Fibroblast of the aortic adventitia (primary cell): ENCODE measurements at places on chromosomes 3 and 15.

DNA sequence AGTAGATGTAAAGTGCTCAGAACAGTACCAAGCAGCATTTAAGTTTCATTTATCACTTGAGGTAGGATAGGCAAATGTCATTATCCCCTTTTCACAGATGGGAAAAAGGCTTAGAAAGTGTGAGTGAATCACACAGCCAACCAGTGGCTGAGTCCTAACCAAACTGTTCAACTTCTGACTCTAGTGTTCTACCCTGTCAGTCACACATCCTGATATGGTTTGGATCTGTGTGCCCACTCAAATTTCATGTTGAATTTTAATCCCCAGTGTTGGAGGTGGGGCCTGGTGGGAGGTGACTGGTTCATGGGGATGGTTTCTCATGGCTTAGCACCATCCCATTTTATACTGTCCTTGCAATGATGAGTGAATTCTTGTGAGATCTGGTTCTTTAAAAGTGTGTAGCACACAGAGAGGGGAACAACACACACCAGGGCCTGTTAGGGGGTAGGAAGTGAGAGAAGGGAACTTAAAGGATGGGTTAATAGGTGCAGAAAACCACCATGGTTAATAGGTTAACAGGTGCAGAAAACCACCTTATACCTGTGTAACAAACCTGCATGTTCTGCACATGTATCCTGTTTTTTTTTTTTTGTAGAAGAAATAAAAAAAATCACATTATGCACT lies 304.7 kb downstream of the SUCLG2 start:
- DNase-seq, result no peak

DNA sequence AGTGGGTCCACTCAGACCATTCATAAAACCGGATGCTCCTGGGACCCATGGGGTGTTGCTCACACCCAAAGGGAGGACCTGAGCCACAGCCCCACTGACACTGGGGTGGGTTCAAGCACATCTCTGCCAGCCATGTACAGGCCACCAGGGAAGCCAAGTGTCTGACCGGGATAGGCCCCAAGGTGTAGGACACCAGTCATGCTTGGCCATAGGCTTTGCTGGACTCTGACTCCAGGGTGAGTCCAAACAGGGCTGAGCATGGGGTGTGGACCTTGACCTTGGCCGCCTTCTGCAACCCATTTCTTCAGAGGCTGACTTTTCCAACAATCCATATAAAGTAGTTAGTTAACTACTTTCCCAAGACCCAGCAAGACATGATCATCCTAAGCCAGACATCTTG lies 31.4 kb upstream of the DUSP7 start:
- no peak for DNase-seq

DNA sequence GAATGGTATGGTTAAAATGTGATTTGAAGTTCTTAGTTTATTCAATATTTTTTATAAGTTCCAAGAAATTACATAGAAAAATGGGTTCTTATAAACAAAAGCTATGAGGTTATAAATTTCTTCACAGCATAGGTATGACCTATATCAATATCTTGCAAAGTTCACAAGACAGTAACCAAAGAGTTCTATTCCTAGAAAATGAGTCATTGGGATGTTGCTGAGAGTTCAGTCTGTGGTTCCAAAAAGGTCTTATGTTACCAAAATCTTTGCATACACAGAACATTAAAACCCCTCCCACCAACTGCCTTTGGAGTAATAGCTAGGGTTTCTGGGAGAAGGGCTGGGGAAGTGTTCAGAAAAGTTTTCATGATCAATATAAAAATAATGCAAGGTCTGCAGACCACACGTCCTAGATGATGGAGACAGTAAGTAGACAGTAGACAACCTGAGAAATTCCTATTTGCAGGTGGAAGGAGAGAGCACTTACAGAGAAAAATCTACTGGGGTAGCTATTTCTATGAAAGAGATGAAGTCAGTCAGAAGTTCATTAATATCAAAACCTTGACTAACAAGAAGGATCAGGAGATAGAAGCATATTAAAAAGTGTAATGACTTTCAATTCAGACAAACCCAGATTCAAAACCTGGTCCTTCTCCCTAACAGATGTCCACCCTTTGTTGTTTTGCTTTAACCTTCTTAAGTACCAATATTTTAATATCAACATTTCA lies 279.3 kb downstream of the KCNH8 start:
- DNase-seq, result no peak

- no peak for DNase-seq
Observed at GRCh38 chr15:40941068-40941527, 12.0 kb downstream of the DLL4 start.

- no peak for DNase-seq
Observed at GRCh38 chr3:72673011-72673771, 175.1 kb downstream of the SHQ1 start.
